ENCODE measurements at places on chromosomes 1 and 21. TPM values are rescaled to one million over a fixed set of nuclear protein-coding genes. Genes with fewer than 3 reads are reported as not detected.

CRYAA gene
- total RNA-seq: not detected

GRCh38 chr1:12809933-12810332, 18.7 kb downstream of the PRAMEF1 start:
- no peak for DNase-seq
- no peaks in the 10 kb centered on the region for H3K4me1 ChIP-seq
- no peaks in the 10 kb centered on the region for H3K36me3 ChIP-seq
- no peak overlapping the region for H3K27ac ChIP-seq

GRCh38 chr1:39576016-39576657, 453 bp downstream of the PABPC4 start:
- peaks cover 17% of the 10 kb centered on the region for H3K36me3 ChIP-seq
- peak; percentile 73 for DNase-seq
- H3K27me3 ChIP-seq: no peaks in the 10 kb centered on the region
- peak overlapping the region; percentile 83 for H3K27ac ChIP-seq

GRCh38 chr1:66090859-66091457, 298.3 kb downstream of the PDE4B start:
- no peak for DNase-seq
- no peaks in the 10 kb centered on the region for H3K36me3 ChIP-seq
- H3K27ac ChIP-seq: no peak overlapping the region
- no peaks in the 10 kb centered on the region for H3K4me1 ChIP-seq
- no peak overlapping the region for H3K4me3 ChIP-seq
- no peaks in the 10 kb centered on the region for H3K27me3 ChIP-seq

FAM78B gene
- total RNA-seq: 1.2 TPM

DNA sequence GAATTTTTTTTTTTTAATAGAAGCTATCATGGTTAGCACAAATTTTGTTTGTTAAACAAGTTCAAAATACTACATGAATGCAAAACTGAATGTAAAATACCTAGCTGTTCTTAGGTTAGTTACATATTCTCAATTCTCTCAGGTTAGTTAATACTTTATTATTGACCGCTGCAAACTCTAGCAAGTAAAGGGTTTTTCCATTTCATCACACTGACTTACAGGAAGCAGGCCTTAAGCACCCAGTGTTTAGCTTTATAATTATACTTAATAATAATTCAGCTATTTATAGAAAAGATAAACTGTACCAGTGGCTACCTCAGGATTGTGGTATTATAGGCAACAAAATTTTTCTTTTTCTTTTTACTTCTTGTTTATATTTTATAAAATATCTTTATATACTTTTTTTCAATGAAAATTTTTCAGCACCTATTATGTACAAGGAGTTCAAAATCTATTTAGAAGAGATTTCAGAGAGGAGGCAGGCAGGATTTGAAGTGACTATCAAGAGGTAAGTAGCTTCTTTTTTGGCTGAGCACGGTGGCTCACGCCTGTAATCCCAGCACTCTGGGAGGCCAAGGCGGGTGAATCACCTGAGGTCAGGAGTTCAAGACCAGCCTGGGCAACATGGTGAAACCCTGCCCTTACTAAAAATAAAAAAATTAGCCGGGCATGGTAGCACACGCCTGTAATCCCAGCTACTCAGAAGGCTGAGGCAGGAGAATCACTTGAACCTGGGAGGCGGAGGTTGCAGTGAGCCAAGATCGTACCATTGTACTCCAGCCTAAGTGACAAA, 17.9 kb downstream of the PLPP3 start:
- peaks cover 39% of the 10 kb centered on the region for H3K4me1 ChIP-seq
- DNase-seq: no peak
- no peaks in the 10 kb centered on the region for H3K27me3 ChIP-seq

ADORA3 gene
- 9.3 TPM for total RNA-seq

GRCh38 chr21:33775100-33775828, 133.0 kb downstream of the ITSN1 start:
- peaks cover 6% of the 10 kb centered on the region for H3K36me3 ChIP-seq
- no peak overlapping the region for H3K27ac ChIP-seq
- no peak overlapping the region for H3K4me3 ChIP-seq

NTMT2 gene
- not detected for total RNA-seq

DNA sequence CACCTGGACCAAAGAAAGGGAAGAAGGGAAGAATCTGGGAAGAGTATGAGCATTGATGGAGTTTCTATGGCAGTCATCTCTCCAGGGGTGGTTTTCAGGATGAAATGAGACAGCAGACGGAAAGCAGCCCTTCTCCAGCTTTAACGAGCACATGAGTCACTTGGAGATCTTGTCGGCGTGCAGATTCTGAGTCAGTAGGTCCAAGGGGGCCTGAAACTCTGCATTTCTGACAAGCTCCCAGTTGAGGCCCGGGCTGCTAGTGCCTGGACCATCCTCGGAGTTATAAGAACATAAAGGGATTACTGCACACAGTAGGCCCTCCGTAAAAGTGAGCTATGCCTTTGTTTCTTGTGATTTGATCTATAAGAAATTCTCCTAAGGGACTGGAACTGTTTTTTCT, 17.6 kb downstream of the HSPG2 start:
- H3K27me3 ChIP-seq: no peaks in the 10 kb centered on the region
- no peak for DNase-seq
- H3K27ac ChIP-seq: peak overlapping the region; percentile 51
- no peak overlapping the region for H3K4me3 ChIP-seq

- DNase-seq: no peak
- no peak overlapping the region for H3K4me3 ChIP-seq
- H3K36me3 ChIP-seq: no peaks in the 10 kb centered on the region
- H3K27ac ChIP-seq: no peak overlapping the region
- H3K4me1 ChIP-seq: no peaks in the 10 kb centered on the region
- no peaks in the 10 kb centered on the region for H3K27me3 ChIP-seq
Observed at GRCh38 chr1:4090976-4091660, 191.0 kb upstream of the C1orf174 start.

SPRR3 gene
- total RNA-seq: not detected

PDC gene
- total RNA-seq: not detected

DNA sequence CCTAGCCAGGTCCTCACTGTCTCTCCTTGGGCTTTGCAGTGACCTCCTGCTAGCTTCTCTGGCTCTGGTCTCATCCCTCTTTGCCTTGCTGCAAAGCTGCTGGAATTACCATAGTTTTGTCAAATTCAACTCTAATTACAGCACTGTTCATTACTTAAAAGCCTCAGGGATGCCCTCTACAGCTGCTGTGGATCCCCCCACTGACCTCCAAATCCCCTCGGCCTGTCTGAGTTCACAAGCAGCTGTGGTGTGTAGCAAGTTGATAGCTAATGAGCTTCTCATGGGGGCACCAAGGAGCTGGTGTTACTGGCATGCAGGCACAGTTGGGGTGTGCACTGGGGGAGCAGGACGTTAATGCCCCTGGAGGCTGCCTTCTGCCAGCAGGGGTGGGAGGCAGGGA, 24.8 kb downstream of the NIPAL3 start:
- H3K27ac ChIP-seq: no peak overlapping the region
- H3K4me3 ChIP-seq: no peak overlapping the region
- no peaks in the 10 kb centered on the region for H3K4me1 ChIP-seq

SYNJ1 gene
- 22.1 TPM for total RNA-seq

GLMP gene
- 61.1 TPM for total RNA-seq

NHLH1 gene
- not detected for total RNA-seq

S100B gene
- 4.5 TPM for total RNA-seq

PCAT6 gene
- 0.81 TPM for total RNA-seq

DNA sequence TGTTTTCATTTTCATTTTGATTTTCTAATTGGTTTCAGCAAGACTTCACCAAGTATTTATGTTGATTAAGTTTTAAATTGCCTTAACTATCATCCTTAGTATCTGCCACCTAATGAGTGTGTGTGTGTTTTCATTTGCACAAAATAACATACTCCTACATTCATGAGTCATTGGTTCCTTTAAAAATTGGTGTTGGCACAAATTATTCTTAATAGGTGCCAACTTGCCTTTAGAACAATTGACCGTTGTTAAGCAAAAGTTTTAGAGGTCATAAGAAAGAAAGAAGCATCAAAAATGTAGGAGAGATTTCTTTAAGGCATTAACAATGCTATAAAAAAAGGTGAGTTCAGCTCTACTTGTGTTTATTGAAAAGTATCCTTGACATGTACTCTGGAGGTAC, 77.5 kb downstream of the FNBP1L start:
- H3K4me1 ChIP-seq: no peaks in the 10 kb centered on the region
- DNase-seq: no peak
- H3K4me3 ChIP-seq: no peak overlapping the region
- H3K27ac ChIP-seq: no peak overlapping the region
- H3K36me3 ChIP-seq: peaks cover 2% of the 10 kb centered on the region

DRAXIN gene
- total RNA-seq: 0.09 TPM

DNA sequence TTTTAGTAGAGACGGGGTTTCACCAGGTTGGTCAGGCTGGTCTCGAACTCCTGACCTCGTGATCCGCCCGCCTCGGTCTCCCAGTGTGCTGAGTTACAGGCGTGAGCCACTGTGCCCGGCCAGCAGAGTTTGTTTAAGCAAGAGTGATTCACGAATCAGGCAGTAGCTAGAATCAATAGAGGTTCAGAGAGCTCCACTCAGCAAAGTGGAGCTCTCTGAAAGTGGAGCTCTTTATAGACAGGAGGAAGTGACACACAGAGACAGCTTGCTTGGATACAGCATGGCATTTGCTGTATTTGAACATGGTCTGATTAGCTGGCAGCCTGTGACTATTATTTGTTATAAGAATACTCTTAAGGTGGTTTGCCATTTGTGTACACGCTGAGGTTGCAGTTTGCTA, 27.1 kb upstream of the CD34 start:
- peaks cover 5% of the 10 kb centered on the region for H3K4me1 ChIP-seq
- H3K27ac ChIP-seq: no peak overlapping the region
- no peak for DNase-seq
- no peak overlapping the region for H3K4me3 ChIP-seq
- H3K27me3 ChIP-seq: no peaks in the 10 kb centered on the region
- no peaks in the 10 kb centered on the region for H3K36me3 ChIP-seq

GRCh38 chr1:197620714-197621163, 154.5 kb downstream of the DENND1B start:
- H3K4me3 ChIP-seq: no peak overlapping the region
- H3K4me1 ChIP-seq: no peaks in the 10 kb centered on the region
- peaks cover 8% of the 10 kb centered on the region for H3K36me3 ChIP-seq
- no peaks in the 10 kb centered on the region for H3K27me3 ChIP-seq
- H3K27ac ChIP-seq: no peak overlapping the region
